ENCODE measurements at places on chromosomes 3 and 15. TPM values are rescaled to one million over a fixed set of nuclear protein-coding genes. Genes with fewer than 3 reads are reported as not detected.

DZIP1L gene
- total RNA-seq: 4.9 TPM

IL17RE gene
- total RNA-seq: 0.49 TPM

SI gene
- total RNA-seq: not detected

GPR87 gene
- total RNA-seq: not detected

TEX55 gene
- not detected for total RNA-seq

SLC12A8 gene
- total RNA-seq: 0.98 TPM

SLC38A3 gene
- total RNA-seq: 5.4 TPM

IQGAP1 gene
- 43.5 TPM for total RNA-seq

ACKR2 gene
- 0.74 TPM for total RNA-seq

FAM219B gene
- 41.3 TPM for total RNA-seq

FGF12 gene
- total RNA-seq: 103 TPM

Data from temporal lobe (tissue), 4 donors.